ENCODE measurements at places on chromosomes 1 and 21. TPM values are rescaled to one million over a fixed set of nuclear protein-coding genes. Genes with fewer than 3 reads are reported as not detected.

Gene OR6K3
- total RNA-seq: not detected

Gene SYPL2
- total RNA-seq: 0.19 TPM

Gene KCNJ15
- 0.38 TPM for total RNA-seq

Gene IRF6
- 0.19 TPM for total RNA-seq

Gene GJA9
- total RNA-seq: not detected

All from regular cardiac myocyte (primary cell).